Activated T-cell treated with anti-CD3 and anti-CD28 coated beads, Interleukin-2, amount 50 U/mL, for 72 hours (primary cell): ENCODE measurements at places on chromosomes 6 and 20.

- DNase-seq, result no peak
These were observed 202.6 kb downstream of the NFATC2 start for GRCh38 chr20:51339721-51340450.

- peak; percentile 76 for DNase-seq
These were observed 7.6 kb upstream of the RNF114 start for GRCh38 chr20:49928411-49929141.

DNA sequence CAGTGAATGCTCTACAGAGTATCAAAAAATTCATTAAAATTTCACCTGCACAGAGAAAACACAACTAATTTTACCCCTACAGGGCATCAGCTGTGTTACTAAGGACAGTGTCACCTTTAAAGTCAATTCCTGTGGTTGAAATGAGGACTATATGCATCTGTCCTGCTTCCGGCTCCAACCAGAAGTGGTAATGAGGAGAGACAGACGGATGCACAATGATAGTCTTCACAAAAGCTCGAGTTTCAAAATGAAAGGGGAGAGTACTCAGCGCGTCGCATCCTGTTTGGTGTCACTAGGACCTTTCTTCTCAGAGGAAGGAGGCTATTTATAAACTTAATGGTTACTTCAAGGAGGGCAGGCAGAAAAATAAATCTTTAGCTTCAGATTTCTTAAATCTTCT lies 86.5 kb downstream of the LYRM4 start:
- peak; percentile 64 for DNase-seq

- no peak for DNase-seq
These were observed 7.5 kb downstream of the SYCP2 start for GRCh38 chr20:59925899-59926298.

DNA sequence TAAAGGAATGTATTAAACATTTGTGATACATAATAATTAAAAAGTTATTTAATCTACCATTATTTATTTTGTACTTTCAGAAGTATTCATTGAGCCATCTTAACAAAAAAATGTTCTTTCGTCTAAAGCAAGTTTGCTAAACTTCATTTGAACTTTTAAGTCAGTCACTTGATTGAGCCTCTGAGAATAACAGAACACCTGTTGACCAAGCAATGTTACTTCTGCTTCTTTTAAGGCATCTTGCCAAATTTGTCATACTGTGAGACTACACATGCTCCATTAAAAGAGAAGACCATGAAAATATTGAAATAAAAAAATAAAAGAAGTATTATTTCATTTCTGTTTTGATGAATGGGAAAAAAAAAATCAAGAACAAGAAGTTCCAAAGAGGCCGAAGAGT lies 141.8 kb upstream of the BMP5 start:
- no peak for DNase-seq

GRCh38 chr6:40148882-40149573 lies 214.8 kb upstream of the MOCS1 start:
- no peak for DNase-seq

- no peak for DNase-seq
These were observed 59.4 kb upstream of the CCDC167 start for GRCh38 chr6:37559050-37559449.

- DNase-seq, result no peak
These were observed 1163.6 kb upstream of the CITED2 start for GRCh38 chr6:140537834-140538705.
